WTC11 (cell line): ENCODE measurements at places on chromosomes 3 and 15.

DNA sequence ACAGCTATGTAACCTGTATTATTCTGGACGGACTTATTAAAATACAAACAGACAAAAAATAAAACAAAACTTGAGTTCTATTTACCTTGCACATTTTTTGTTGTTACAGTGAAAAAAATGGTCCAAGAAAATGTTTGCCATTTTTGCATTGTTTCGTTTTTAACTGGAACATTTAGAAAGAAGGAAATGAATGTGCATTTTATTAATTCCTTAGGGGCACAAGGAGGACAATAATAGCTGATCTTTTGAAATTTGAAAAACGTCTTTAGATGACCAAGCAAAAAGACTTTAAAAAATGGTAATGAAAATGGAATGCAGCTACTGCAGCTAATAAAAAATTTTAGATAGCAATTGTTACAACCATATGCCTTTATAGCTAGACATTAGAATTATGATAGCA lies 17.1 kb downstream of the LMOD3 start:
- no peaks in the 10 kb centered on the region for H3K4me1 ChIP-seq
- no peaks in the 10 kb centered on the region for H3K27me3 ChIP-seq
- H3K36me3 ChIP-seq, result peaks cover 14% of the 10 kb centered on the region
- DNase-seq, result no peak

GRCh38 chr3:152208439-152208838 lies 60.3 kb upstream of the MBNL1 start:
- H3K27ac ChIP-seq, result no peak overlapping the region
- H3K27me3 ChIP-seq, result no peaks in the 10 kb centered on the region
- no peak for DNase-seq

GRCh38 chr3:148081926-148082325 lies 615.8 kb upstream of the AGTR1 start:
- no peak overlapping the region for H3K4me3 ChIP-seq
- H3K4me1 ChIP-seq, result peaks cover 4% of the 10 kb centered on the region; the same call in 1 of the 2 replicates
- no peak overlapping the region for H3K27ac ChIP-seq
- no peaks in the 10 kb centered on the region for H3K27me3 ChIP-seq
- no peaks in the 10 kb centered on the region for H3K36me3 ChIP-seq
- no peak for DNase-seq

DNA sequence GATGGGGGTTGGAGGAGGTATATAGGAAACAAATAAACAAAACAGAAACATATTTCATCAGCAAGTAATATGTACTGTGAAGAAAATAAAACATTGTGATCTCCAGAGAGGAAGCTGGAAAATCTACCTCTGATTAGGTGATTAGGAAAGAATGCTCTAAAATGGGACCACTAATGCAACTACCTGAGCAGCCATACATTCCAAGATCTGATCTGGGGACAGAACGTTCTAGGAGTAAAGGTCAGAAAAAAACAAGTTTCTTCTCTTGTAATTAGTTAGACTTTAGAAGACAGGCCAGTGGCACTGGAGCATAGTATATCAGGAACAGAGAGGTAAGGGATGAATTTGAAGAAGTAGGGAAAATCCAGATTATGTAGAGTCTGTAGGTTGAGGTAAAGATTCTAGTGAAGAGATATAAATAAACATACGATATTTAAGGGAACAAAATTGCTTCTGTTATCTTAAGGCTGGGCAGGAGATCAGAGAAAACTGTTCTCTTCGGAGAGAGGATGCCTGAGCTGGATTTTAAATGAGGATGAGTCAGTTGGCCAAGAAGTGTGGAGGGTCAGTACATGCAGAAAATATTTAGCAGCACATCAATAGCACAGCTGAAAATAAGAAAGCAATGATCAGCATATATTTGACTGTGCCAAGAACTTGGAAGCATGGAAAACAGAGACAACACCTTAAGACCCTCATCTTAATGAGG lies 429.5 kb downstream of the NLGN1 start:
- no peak for DNase-seq
- no peak overlapping the region for H3K4me3 ChIP-seq
- no peaks in the 10 kb centered on the region for H3K36me3 ChIP-seq
- no peaks in the 10 kb centered on the region for H3K4me1 ChIP-seq

GRCh38 chr3:55244247-55244646 lies 242.9 kb downstream of the WNT5A start:
- H3K4me3 ChIP-seq, result no peak overlapping the region
- DNase-seq, result no peak
- H3K27ac ChIP-seq, result no peak overlapping the region
- H3K27me3 ChIP-seq, result no peaks in the 10 kb centered on the region
- peaks cover 12% of the 10 kb centered on the region for H3K4me1 ChIP-seq

DNA sequence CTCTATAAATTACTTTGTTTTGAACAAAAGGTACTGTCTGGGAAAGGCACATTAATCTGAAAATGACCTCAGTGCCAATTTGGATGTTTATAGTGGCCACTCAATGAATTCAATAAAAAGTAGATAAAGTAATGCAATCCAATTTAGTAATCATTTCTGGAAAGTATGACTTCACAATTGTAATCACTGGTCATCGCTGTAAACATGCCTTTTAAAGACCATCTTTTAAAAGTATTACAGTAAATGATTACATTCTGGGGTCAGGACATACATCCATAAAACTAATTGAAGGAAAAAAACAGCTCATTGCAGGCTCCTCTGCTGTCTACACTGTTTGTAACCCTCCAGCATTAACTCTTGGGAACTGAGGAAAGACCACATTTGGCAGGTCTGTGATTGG lies 43.2 kb downstream of the HRH1 start:
- H3K36me3 ChIP-seq, result no peaks in the 10 kb centered on the region
- H3K27me3 ChIP-seq, result no peaks in the 10 kb centered on the region
- H3K4me1 ChIP-seq, result peaks cover 26% of the 10 kb centered on the region
- no peak overlapping the region for H3K4me3 ChIP-seq
- no peak overlapping the region for H3K27ac ChIP-seq

DNA sequence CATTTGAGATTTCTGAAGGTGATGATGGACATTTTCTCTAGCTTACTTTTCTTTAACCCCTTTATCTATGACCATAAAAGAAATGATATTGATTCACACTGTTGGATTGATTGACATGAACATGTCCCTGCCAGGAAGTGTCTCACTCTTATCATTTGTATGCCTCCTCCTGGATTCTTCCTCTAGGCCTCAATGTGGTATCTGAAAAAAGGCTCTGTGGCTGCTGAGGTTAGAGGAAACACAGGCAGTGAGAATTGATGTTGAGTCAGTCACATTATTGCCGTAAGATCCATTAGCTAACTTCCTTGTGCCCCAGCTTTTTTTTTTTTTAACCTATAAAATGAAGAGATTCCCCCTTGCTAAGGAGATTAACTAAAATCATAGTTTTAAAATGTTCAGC lies 8.0 kb upstream of the THRB start:
- H3K4me1 ChIP-seq, result peaks cover 22% of the 10 kb centered on the region
- no peak for DNase-seq
- no peak overlapping the region for H3K4me3 ChIP-seq
- peak overlapping the region; percentile 11; the same call in 1 of the 2 replicates for H3K27ac ChIP-seq
- H3K36me3 ChIP-seq, result no peaks in the 10 kb centered on the region

GRCh38 chr15:67472957-67473356 lies 48.0 kb upstream of the C15orf61 start:
- no peak for DNase-seq
- H3K4me1 ChIP-seq, result no peaks in the 10 kb centered on the region
- H3K27me3 ChIP-seq, result no peaks in the 10 kb centered on the region
- H3K27ac ChIP-seq, result no peak overlapping the region

DNA sequence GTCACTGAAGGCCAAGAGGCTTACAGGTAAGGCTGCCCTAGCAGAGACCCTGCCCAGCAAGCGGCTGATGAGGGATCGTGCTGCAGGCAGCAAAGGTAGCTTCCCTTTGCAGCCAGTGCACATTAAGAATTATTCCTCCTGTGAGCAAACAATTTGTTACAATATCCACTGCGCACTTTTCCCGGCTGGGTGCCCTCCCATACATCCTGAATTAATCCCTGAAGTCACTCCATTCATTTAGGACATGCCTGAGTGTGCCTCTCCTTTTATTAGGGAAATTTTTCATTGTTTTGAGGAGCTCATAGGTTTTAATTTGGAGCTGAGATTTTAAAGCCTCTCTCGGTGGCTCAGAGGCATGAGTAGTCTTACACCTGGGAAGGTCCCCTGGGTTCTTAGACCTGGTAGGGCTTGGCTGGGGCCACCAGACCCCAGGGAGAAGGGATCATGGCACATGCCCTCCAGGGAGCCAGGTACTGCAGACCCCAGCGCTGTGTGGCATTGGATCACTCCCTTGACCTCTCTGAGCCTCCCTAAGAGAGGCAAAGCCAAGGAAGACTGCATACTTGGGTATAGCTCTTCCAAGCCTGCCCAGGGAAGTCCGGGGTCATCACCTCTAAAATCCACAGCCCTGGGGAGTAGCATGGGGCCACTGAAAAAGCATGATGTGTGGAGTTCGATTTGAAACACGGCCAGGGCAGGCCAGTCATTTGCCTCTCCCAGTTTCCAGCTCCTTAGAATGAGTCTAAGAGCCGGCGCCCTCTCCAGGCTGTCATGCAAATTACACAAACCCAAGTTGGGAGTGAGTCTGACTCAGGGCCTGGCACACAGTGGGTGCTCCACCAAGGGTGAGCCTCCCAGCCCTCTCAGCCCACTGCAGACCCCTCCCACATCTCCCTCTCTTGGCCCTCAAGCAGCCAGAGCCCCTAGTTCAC lies 151.9 kb upstream of the LINGO1 start:
- no peak overlapping the region for H3K4me3 ChIP-seq
- no peak overlapping the region for H3K27ac ChIP-seq
- H3K36me3 ChIP-seq, result no peaks in the 10 kb centered on the region; the same call in 1 of the 2 replicates
- no peaks in the 10 kb centered on the region for H3K27me3 ChIP-seq

DNA sequence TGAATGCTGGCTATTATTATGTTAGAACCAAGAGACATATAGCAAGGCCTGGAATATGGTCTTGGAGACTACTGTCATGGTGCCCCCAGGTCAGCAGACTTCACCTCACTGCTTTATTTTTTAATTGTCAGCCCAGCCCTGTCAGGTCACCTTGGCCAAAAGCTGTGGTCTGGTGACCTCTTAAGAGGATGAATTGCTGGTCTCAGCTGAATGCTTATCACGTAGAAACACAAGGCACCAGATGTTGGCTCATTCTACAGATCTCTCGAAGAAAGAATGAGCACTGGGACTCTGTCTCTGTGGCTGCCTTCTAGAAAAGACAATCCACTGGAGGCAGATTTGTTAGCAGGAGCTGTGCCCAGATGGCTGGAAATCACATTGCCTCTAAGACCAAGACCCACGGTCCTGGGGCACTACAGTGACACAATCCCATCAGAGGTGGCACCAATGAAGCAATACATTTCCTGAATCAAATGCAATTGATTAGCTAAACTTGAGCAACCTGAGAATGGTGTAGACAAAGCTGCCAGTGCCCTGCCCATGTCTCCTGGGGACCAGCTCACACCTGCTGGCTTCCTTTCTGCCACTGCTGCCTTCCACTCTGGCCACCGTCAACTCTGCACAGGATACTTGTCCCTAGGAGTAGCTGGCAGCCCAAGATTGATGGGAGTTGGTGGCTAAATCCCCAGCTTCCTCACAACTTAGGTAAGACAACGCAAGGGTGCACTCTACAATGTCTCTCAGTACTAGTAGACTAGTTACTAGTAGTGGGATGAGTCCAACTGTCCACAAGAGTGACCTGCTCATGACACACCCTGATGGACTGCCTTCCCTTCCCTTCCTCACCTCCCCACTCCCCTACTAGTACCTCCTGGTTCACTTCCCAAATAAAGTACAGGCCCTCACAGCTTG lies 384.9 kb upstream of the PROK2 start:
- no peaks in the 10 kb centered on the region for H3K36me3 ChIP-seq
- no peak for DNase-seq
- H3K4me1 ChIP-seq, result peaks cover 7% of the 10 kb centered on the region
- no peak overlapping the region for H3K4me3 ChIP-seq
- no peak overlapping the region for H3K27ac ChIP-seq

DNA sequence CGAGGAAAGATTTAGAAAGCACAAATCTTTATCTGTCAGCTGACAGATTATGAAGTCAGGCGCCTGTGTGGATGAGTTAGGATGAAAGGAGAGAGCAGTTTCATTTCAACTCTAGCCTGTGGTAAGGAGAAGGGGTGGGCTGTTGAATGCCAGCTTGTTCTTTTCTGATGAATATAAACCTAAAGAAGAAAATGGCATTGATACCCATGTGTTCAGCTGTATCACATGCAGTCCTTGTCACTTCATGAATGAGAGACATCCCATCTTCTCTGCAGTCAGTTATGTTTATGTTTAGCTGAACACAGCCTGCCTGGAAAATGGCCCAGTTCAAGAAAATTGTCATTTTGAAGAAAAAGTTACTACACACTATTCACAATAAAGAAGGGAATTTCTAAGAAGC lies 345.7 kb upstream of the RBMS3 start:
- H3K27ac ChIP-seq, result no peak overlapping the region
- H3K4me3 ChIP-seq, result no peak overlapping the region
- no peaks in the 10 kb centered on the region; the same call in 1 of the 2 replicates for H3K27me3 ChIP-seq
- no peaks in the 10 kb centered on the region for H3K36me3 ChIP-seq

- no peak overlapping the region for H3K4me3 ChIP-seq
- no peaks in the 10 kb centered on the region for H3K36me3 ChIP-seq
- no peak for DNase-seq
- peak overlapping the region; percentile 45; the same call in 1 of the 2 replicates for H3K27ac ChIP-seq
- peaks cover 38% of the 10 kb centered on the region for H3K4me1 ChIP-seq
Measured at GRCh38 chr3:13233487-13234485, 160.6 kb upstream of the IQSEC1 start.

- H3K4me1 ChIP-seq, result peaks cover 67% of the 10 kb centered on the region
- DNase-seq, result no peak
- no peaks in the 10 kb centered on the region for H3K27me3 ChIP-seq
- H3K27ac ChIP-seq, result no peak overlapping the region
Measured at GRCh38 chr15:58740436-58740835, 9.1 kb downstream of the ADAM10 start.

DNA sequence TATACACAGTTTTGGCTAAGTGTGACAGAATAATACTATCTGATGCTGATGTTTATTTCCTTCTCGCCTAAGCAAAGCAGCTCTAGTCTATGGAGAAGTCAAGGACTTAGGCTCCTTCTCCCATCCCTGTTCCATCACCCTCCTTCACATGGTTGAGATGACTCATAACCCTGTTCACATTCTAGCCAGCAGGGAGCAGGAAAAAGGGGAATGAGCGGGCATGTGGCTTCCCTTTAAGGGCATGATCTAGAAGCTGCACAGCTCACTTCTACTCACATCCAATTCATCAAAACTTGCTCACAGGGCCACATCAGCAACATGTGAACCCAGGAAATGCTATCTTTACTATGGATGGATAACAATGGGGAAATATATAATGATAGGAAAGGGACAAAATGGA lies 40.9 kb downstream of the CBLB start:
- no peak overlapping the region; the same call in 1 of the 2 replicates for H3K27ac ChIP-seq
- DNase-seq, result no peak
- H3K36me3 ChIP-seq, result peaks cover 5% of the 10 kb centered on the region; the same call in 1 of the 2 replicates
- H3K27me3 ChIP-seq, result no peaks in the 10 kb centered on the region
- H3K4me1 ChIP-seq, result peaks cover 23% of the 10 kb centered on the region
